ENCODE measurements at places on chromosomes 12 and 14.
A peak's percentile ranks its signal among the peaks of the same experiment; 100 is the strongest.

- DNase-seq: no peak
Measured at GRCh38 chr14:52003324-52003723, 14.0 kb downstream of the RTRAF start.

- DNase-seq: no peak
Measured at GRCh38 chr12:27541031-27541719, 17.2 kb downstream of the PPFIBP1 start.

- no peak for DNase-seq
Measured at GRCh38 chr14:63962906-63963305, 110.1 kb downstream of the SYNE2 start.

DNA sequence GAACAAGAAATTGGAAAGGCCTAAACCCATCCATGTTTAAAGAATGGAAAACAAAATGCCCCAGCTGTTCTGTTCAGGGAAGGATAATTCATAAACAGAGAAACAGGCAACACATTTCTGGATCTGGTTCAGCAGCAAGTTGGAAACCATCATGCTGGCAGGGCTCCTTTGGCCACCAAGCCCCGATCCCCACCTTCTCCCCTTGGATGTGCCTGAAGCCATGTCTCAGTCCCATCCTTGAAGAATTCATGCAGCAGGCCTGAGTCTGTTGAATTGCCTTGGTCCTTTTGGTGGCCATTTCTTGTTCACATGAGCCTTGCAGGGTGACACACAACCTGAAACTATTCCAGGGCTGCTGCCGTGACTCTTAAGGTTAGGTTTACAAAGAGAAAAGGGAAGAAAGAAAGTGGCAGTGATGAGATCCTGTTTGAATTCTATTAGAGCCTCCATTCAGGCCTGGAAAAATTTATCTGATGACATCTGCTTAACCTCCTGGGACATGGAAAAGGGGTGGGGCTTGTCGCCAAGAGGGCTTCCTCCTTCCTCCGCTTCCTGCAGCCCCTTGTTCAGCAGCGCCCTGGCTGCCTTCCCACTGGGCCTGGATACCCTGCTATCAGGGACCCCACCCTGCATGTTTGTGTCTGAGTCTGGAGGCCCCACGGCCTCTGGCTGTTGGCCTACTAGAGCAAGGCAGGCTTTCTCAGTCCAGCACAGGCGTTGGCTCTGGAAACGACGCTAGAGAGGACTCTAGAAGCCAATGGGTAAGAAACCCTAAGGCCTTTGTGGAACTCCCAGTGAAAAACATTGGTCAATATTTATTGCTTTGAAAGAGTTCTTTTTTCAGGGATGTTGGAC is 341.9 kb downstream of the C12orf75 start:
- no peak for DNase-seq

DNA sequence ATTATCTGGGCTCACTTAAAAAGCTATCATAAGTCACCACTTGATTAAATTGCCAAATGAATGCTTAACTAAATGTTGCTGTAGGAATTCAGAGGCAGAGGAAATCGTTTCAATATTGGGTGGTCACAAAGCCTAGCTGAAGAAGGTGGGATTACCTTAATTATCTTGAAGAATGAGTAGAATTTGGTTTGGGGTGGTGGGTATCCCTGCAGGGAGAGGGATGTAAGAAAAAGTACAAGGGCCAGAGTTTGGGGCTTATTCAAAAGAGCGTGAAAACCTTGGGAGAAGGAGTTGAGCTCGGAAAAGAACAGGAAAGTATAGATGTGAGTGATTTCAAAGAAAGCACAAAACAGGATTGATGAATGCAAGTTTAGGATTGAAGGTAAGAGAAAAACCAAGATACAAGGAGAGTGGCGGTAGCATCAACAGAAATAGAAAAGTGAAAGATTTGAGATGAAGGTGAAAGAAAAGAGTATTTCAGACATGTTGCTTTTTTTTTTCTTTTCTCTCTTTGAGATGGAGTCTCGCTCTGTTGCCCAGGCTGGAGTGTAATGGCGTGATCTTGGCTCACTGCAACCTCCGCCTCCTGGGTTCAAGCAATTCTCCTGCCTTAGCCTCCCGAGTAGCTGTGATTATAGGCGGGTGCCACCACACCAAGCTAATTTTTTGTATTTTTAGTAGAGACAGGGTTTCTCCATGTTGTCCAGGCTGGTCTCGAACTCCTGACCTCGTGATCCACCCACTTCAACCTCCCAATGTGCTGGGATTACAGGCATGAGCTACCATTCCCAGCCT is 1.7 kb downstream of the BRMS1L start:
- DNase-seq: no peak

- no peak for DNase-seq
Measured at GRCh38 chr12:46276756-46277155, 7.9 kb upstream of the SLC38A1 start.

DNA sequence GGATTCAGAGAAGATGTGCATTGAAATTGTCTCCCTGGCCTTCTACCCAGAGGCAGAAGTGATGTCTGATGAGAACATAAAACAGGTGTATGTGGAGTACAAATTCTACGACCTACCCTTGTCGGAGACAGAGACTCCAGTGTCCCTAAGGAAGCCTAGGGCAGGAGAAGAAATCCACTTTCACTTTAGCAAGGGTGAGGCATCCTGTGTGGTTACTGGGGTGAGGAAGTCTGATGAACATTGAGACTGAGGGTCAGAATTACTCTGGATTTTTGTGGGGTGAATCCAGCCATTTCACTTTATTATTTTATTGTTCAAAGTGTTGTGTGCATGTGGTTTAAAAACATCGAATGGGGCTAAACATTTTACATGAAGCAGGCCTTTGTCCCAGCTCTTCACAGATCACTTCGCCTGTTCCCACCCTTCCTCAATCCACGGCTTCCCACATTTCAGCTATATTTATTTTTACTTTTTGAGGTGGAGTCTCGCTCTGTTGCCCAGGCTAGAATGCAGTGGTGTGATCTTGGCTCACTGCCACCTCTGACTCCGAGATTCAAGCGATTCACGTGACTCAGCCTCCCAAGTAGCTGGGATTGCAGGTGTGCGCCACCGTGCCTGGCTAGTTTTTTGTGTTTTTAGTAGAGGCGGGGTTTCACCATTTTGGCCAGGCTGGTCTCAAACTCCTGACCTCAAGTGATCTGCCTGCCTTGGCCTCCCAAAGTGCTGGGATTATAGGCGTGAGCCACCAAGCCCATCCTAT is 40.6 kb downstream of the SUPT16H start:
- no peak for DNase-seq

DNA sequence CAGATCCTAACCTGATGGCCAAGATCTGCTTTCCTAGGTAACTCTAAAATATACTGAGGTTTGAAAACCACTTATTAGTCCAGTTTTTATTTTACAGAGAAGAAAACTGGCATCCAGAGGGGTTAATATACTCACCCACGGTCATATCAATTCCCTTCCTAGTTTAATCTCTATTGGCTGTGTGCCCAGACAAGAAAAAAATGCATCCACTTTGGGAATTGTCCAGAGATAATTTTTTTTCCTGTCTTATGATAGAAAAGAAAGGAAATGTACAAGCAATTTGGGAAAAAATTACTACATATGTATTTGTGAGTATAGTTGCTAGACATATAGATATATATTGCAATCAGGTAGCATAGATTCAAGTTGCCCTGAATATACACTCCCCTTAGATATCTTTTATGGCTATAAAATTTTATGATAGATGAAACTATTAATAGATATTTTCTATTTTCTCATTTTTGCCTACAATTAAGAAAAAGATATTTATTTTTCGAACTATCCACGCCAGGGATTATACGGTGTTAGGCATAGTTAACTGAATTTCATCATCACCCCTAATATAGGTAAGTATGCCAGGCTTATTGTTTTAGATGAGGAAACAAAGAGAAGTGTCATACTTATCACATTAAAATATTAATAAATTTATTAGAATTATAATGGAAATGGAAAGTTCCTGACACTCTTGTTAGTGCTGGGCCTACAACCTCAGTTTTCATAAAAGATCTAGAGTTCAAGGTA is 100.5 kb upstream of the SLC38A2 start:
- no peak for DNase-seq

DNA sequence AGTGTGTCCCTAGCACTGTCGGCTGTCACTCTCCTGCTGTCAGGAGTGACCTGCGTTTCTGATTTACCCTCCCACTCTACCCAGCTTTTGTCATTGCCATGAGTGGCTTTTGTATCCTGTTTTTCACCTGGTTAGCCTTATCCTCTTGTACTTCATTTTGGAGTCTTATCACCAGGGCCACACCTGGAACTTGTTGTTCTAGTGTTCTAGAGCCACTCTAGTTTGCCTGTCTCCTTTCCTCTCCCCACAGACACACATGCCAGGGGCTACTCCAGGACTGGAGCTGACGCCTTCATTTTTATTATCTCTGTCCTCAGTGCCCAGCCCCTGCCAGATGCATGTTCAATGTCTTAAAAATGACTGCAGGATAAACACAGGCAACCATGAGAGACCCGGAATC is 34.2 kb downstream of the ZC3H14 start:
- no peak for DNase-seq

DNA sequence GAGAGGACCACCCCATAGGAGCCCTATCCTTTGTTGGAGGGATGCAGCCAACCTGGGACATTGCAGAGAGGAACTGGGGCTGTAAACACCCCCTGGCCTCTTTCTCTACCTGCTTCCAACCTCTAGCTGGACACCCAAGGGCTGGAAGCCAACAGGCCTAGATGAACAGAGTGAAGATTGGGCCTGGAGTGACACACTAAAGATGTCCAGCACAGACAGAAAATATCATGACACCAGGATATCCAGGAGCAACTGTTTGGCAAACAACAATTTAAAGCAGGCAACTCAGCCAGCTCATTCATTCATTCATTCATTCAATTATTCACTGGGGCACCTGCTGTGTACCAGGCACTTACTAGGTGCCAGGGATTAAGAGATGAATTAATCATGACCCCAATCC is 125.0 kb upstream of the NCOR2 start:
- DNase-seq: no peak

- no peak for DNase-seq
Measured at GRCh38 chr12:69339999-69340398, 8.2 kb upstream of the LYZ start.

DNA sequence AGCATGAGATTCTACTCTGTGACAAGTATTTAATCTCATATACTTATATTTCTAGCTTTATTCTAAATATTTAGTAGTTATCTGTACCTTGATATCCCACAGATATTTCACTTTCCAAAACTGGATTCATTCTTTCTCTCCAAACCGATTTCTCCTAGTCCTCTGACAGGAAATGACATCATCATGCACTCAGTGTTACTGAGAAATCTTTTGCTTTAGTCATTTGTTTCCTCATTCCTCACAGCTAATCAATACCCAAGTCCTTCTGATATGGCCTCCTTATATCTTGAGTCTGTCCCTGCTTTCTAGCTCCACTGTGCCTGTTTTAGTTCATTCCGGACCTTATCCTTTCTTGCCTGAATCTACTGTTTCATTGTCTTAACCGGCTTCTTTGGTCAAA is 39.4 kb upstream of the E2F7 start:
- DNase-seq: no peak

GRCh38 chr12:100199023-100199346 is 1.6 kb upstream of the ACTR6 start:
- no peak for DNase-seq

GRCh38 chr14:45246691-45247090 is 6.3 kb downstream of the MIS18BP1 start:
- no peak for DNase-seq

GRCh38 chr12:16626991-16627390 is 21.0 kb upstream of the LMO3 start:
- no peak for DNase-seq

DNA sequence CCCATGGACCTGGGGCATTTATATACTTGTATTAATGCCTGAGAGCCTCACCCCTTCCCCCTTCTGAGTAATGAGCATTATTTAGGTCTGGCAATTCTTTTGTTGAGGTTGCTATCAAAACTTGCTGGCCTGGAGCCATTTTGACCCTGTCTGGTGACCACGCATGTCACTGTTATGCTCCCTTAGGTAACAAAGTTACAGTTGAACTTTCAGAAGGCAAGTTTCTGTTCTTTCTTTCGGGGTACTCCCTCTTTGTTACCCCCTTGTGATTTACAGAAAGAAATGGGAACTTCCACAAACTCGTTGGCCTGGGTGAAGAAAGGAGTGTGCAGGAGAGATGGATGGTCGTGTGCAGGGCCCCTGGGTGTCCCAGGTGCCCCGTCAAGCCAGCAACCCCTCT is 305.4 kb downstream of the DPF3 start:
- no peak for DNase-seq

- peak; percentile 19 for DNase-seq
Measured at GRCh38 chr14:99605299-99605961, 1.4 kb upstream of the CCDC85C start.

GRCh38 chr12:31456562-31456961 is 130.6 kb upstream of the SINHCAF start:
- no peak for DNase-seq

GRCh38 chr14:99185436-99186068 is 86.4 kb downstream of the BCL11B start:
- DNase-seq: no peak

GRCh38 chr12:66453844-66454243 is 151.6 kb downstream of the HELB start:
- no peak for DNase-seq

DNA sequence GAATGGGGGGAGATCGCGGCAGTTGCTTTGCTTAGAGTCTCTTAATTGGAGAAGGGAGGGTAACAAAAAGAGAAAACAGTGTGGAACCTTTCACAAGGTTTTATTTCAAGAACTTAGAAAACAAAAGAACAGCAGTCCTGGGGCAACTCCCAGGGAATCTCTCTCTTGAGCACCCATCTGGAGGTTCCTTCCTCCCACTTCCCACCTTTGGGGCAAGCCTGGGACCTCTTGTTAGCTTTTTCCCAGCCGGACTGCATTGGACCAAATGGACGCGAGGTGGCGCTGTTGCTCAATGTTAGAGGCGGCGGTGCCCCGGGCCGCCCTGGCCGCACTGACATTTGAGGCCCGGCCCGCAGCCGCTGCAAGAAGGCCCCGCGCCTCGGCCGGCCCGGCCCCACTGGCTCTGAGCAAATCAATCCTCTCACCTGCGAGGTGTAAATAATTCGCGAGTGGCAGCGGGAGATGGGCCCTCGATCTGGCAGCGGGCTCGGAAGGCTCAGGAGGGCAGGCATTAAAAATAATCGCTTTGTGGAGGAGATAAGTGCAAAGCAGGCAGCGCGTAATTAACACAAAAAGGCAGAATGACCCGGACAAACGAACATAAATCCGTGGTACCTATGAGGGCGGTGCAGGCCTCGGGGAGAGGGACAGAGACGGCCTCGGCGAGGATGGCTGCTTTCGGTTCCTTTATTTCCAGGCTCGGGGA is 2.8 kb upstream of the HOXC8 start:
- DNase-seq: no peak

DNA sequence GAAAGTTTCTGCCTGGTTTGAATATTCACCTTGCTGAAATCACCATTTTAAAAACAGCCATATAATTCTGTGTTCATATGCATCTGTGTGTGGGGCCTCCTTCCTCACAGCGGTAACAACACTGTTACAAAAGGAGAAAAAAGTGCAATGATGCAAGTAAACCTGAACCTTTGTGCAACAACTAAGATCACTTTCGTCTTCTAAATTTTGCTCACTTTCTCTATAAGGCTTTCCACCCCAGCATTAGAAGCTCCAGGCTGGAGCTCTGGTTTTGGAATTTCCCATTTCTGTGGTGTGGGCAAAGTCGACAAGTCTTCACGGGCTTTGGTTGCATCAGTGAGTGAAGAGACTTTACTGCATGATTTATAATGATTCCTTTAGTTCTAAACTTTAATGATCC is 18.4 kb downstream of the FGD6 start:
- DNase-seq: no peak
